Activated gamma-delta T cell treated with Interleukin-2 at 50 U/mL for 16 hours (primary cell): ENCODE measurements at places on chromosomes 6 and 20.

- DNase-seq = no peak
These were observed 114.7 kb downstream of the PRIM2 start for GRCh38 chr6:57432157-57432556.

DNA sequence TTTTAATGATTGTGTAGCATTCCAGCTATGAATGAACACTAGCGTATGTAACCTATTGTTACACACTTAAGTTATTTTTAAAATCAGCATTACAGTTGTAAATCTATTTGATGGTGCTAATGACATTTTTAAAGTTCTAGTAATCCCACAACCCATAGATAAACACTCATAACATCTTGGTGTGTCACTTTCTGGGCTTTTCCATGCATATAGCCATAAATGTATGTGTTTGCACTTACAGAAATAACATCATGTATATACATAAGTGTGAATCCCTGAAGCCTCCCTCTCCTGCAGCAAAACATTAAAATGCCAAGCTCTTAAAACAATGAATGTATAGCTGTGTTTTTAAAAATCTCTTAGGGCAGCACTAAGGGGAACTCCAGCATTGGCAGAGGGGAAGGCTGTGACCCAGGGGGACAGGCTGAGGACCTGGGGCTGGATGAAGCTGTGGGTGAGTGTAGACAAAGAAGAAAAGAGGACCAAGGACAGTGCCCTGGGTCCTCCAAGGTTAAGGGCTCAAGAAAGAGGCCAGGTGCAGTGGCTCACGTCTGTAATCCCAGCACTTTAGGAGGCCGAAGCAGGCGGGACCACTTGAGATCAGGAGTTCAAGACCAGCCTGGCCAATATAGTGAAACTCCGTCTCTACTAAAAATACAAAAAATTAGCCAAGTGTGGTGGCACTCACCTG, 929 bp upstream of the CENPB start:
- DNase-seq = no peak

GRCh38 chr6:121142093-121142492, 192.2 kb downstream of the TBC1D32 start:
- DNase-seq = no peak

DNA sequence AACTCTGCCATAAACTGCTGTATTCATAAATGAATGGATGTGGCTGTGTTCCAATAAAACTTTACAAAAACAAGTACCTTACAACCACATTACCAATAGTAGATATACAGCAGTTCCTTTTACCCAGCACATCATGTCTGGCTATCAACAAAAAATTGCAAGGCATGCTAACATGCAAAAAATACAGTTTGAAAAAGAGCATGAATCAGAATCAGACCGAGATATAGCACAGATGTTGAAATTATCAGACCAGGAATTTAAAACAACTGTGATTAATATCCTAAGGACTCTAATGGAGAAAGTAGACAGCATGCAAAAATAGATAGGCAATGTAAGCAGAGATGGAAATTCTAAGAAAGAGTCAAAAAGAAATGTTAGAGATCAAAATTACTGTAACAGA, 8.4 kb upstream of the NUS1 start:
- DNase-seq = no peak

DNA sequence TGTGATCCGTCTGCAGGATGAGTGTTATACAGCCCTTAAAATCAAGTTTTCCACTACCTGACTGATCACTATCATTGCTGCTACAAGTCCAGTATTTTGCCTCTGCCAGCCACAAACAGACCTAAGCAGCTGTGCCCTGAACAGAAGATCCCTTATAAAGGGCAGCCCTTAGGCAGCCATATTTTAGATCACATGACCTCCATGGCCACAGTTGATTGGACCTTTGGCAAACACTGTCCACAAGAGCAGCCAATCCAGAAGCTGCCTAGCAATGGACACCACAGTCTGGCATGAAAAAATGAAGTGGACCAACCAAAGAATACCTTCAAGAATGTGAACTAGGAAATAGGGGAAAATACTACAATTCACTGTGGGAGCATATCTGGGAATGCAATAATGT, 50.8 kb downstream of the MC3R start:
- DNase-seq = no peak
